Fibroblast of gingiva (primary cell): ENCODE measurements at places on chromosomes 1 and 21.
A peak's percentile ranks its signal among the peaks of the same experiment; 100 is the strongest.

GRCh38 chr1:227244339-227245118, 73.8 kb downstream of the CDC42BPA start:
- no peak for DNase-seq

GRCh38 chr1:228976316-228976715, 241.0 kb downstream of the RHOU start:
- DNase-seq: no peak

GRCh38 chr1:99004254-99004860, 304 bp downstream of the PLPPR5 start:
- peak; percentile 6 for DNase-seq

- no peak for DNase-seq
Observed at GRCh38 chr1:58513956-58514355, 32.6 kb downstream of the OMA1 start.

- DNase-seq: no peak
Observed at GRCh38 chr21:25324666-25325065, 282.6 kb downstream of the MRPL39 start.

DNA sequence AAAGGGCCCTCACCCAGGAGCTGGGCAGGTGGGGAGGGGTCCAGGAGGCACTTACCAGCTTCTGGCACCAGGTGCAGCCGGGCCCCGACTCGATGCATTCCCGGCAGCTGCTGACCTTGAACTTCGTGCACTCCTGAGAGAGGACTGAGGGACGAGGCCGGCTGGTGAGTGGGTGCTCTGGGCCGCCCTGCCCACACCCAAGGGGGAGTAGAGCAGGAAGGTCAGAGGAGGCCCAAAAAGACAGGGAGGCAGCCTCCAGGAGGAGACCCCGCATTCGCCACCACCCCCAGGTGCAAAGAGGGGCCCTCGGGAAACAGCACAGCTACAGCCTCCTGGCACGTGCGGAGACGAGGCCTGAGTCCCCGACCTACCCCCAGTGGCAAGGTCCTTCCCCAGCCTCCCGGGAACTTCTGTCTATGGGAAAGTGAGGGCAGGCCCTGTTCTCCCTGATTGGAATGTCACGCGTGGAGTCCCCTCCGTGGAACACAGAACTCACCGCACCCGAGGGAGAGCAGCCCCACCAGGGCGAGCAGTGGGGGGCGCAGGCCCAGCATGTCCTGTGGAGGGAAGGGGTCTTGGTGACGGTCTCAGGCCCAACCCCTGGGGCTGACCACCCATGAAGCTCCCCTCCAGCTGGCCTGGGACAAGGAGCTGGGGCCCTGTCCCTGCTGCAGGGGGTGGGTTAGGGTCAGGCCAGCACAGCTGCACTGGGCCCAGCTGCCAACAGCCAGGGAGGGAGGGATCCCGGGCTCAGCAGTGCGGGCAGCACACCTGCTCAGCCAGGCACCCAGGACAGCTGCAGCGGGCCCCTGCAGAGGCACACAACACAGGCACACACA, 10.3 kb downstream of the ITGB2 start:
- no peak for DNase-seq

DNA sequence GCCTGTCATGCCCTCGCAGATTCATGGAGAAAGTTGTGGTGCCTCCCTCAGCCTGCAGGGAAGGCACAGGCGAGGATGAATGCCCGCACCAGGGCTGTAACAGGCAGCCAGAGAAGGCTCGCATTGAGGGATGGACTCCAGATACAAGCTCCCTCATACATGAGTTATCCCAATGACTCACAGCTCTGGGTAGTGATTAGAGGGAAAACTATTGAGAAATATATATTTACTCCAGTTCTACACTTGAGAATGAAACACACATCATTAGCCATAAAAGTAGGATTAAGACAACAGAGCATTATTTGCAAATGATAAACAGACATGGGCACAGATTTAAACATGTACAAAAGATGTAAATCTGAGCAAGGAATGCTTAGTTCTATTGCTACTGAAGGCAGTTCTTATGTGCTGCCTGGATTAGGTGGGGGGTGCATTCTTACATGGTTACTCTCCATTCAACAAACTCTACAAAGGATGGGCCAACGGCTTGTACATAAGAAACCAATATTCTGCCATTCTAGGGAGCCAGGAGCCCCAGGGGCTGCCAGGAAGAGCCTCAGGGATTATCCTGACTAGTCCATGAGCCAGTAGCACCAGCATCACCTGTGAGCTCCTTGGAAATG, 97.9 kb downstream of the CSMD2 start:
- no peak for DNase-seq

DNA sequence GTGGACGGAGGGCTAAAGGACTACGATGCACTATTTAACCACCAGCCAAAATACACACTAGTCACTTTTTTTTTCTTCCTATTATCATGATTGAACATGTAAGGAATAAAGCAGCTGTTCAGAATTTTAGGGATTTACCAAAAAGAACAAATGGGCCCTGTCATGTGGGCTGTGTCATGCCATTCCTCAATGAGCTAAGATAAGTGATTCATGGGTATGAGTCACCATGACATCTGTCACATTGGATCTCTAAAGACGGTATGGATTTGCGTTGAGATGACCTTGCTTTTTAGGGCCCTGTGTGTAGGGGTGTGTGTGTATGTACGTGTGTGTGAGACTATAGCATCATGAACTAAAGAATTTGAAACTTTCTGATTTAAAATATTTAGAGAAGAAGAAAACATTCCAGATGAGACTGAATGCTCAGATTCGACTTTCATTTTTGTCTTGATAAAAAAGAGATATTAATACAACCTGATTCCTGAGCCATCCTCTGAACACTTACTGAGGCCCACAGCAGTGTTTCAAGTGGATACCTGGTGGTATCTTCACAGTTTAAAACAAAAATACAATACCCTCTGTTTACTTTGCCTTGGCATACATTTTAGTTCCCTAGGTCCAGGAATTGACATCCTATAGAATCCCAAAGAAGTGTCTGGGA, 246.1 kb upstream of the DUSP10 start:
- DNase-seq: peak; percentile 56

DNA sequence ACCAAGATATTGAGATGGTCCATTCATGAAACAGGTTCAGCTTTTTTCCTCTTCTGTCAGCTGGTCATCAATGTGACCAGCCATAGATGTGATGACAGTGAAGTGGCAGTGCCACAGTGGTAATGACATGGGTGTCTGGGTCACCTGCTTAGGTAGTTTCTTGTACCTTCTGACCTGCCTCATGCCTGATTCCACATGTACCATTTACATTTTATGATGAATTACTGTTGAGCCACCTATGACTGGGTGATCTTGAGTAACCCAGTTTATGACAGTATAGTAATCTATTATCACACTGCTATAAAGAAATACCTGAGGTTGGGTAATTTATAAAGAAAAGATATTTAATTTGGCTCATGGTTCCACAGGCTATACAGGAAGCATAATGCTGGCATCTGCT, 45.7 kb downstream of the RGSL1 start:
- no peak for DNase-seq

DNA sequence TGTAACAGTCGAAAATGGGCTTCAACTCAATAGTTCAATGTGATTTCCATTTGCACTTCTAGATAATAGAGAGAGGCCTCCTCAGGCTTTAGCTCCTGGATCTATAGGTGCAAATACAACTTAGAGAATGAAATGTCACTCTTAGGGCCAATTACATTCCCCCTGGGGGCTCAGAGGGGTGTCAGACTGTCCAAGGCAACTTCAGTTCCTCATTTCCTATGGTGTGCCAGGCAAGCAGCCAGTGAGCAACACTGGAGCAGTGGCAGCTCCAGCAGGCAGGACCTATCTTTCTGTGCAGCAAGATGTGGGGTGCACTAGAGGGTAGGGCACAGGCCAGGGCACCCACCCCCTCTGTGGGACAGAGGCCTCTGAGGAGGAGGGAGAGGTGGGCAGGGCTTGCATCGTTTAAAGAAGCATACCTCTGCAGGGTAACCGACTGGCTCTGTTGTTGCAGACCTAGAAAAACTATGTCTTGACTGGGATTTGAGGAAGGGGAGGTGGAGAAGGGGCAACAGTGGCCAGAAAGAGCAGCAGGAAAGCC, 97.3 kb downstream of the SUSD4 start:
- DNase-seq: no peak

- no peak for DNase-seq
Observed at GRCh38 chr21:42343101-42343500, 7.7 kb downstream of the TFF2 start.

DNA sequence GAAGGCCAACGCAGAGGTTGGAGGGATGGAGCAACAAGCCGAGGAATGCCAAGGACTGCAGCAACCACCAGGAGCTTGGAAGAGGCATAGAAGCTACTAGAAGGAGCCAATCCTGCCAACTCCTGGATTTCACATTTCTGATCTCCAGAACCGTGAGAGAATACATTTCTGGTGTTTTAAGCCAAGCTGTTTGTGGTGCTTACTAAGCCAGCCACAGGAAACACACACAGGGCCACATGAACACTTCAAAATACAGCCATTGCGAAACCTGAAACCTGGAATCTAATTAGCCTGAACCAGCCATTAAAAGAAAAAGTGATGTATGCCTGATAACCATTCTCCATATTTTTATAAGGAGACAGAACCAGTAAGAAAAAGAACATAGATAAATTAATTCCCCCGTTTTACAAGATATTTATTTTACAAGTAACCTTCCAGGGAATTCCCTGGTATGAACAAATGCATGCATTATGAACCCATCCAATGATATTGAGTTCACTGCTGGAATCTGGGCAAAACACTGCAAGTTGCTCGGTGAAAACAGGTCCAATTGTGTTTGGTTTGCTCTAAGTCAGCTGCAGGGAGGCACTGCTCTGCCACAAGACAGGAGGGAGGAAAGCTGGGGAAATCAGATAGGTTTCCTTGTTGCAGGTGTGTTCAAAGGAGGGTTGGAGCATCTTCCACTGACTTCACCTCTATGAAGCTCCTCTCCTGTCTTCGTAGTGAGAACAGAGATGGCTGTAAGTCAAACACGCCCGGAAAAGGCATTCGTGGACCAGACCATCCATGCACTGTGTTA, 70.2 kb downstream of the ETS2 start:
- DNase-seq: peak; percentile 82

- DNase-seq: peak; percentile 46
Observed at GRCh38 chr1:199490769-199491527, 536.6 kb upstream of the NR5A2 start.

- DNase-seq: no peak
Observed at GRCh38 chr1:197859024-197859423, 43.4 kb upstream of the C1orf53 start.

DNA sequence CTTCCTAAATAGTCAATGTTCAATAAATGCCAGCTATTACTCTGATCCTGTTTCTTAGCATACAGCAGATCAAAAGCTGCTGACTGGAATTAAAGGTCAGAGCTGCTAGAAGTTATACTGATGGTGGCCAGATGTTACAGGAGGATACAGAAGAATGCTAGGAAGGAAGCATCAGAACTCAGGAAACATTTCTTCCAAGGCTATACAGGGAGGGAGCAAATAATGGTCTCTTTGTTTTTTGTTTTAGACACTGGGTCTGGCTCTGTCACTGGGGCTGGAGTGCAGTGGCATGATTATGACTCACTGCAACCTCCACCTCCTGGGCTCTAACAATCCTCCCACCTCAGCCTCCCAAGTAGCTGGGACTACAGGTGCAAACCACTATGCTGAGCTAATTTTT, 175.5 kb downstream of the RGS7 start:
- DNase-seq: peak; percentile 27

- no peak for DNase-seq
Observed at GRCh38 chr1:98321191-98321590, 340.3 kb upstream of the SNX7 start.

DNA sequence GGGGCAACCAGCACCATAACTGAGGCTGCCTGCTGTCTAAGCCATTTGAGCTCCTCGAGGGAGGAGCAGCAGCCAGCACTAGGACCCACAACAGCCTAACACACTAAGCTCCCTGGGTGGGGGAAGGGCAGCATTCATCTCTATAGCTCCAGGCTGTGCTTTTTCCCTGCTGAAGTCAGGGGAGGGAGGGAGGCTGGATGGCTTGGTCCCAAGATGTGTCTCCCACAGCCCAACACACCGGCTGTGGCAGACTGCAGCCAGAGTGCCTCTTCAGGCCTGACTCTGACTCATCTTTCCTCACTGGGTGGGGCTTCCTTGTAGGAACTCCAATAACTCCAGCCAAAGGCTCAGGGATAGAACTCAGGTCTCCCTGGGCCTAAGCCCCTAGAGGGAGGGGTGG, 296.3 kb downstream of the PRDM2 start:
- no peak for DNase-seq

DNA sequence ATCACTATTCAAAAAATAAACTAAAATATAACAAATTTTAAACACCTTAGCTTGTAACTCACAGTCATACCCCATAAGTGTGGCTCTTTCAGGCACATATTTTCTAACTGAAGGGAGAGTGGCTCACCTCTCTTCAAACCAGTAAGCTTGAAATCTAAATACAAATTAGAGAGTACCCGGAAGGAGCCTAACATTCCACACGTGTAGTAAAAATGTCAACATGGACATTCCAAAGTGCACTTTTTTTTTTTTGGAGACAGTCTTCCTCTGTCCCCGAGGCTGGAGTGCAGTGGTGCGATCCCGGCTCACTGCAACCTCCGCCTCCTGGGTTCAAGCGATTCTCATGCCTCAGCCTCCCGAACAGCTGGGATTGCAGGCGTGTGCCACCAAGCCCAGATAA, 275.6 kb upstream of the ADGRL2 start:
- DNase-seq: no peak

DNA sequence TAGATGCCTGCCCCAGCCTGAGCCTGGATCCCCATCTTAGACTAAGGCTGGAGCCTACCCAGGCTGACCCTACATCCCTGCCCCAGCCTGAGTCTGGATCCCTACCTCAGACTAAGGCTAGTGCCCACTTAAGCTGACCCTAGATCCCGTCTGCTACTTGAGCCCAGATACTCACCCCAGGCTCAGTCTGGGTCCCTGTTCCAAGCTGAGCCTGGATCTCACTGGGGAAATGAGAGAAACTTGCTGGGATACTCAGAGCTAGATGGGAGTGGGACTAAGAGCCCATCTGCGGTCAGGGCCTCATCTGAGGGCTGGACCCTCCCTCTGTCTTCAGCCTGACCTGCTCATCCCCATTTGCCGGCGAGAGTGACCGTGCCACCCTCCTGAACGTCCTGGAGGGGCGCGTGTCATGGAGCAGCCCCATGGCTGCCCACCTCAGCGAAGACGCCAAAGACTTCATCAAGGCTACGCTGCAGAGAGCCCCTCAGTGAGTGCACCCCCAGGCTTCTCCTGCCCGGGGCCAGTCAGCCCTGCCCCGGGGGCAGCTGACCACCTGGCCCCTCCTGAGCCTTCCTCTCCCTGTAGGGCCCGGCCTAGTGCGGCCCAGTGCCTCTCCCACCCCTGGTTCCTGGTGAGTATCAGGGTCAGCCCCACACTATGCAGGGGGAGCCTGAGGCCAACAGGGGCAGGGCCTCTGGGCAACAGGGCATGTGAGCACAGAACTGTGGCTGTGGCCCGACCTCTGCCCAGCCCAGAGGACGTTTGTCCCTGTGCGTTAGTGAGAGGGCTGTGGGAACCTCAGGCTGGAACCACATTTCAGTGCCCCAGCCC, 36.8 kb downstream of the TRIM11 start:
- DNase-seq: no peak
